ENCODE measurements at places on chromosomes 11 and 22.

DNA sequence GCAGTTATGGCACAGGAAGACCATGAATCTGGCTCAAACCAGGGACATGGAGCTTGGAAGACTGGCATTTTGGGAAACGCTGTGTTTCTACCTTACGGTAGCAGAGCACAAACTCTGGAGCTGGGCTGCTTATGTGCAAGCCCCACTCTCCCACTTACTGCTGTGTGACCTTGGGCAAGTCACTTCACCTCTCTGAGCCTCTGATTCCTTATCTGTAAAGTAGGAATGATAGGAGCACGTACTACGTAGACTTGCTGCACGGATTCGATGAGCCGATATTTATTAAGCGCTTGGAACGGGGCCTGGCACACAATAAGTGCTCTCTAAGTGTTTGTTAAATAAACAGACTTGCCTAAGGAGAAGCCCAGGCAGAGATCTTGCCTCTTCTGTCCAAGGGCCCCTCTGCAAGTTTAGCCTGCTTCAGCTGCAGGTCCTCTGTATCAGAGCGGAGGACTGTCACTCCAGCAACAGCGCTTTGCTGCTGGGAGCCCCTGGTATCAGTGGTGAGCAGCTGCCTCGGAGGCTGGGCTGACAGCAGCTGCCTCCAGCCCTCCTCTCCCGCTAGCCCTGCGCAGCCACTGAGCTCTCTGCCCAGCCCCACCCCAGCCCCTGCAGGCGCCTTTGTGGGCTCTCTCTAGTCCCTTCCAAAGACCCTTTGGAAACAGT, 96.9 kb upstream of the ANO1 start:
- no peak for DNase-seq

GRCh38 chr11:65663639-65664200, 1.0 kb upstream of the RELA start:
- peak; percentile 77 for DNase-seq

GRCh38 chr11:86885311-86885710, 69.9 kb downstream of the FZD4 start:
- no peak for DNase-seq

GRCh38 chr11:79265756-79266322, 175.0 kb downstream of the TENM4 start:
- DNase-seq = no peak

- no peak for DNase-seq
Observed at GRCh38 chr11:11937957-11938356, 70.5 kb downstream of the DKK3 start.

GRCh38 chr11:94494126-94494680, 419 bp downstream of the ANKRD49 start:
- no peak for DNase-seq
